Cardiac fibroblast (primary cell): ENCODE measurements at places on chromosomes 4 and X.
A peak's percentile ranks its signal among the peaks of the same experiment; 100 is the strongest.

DNA sequence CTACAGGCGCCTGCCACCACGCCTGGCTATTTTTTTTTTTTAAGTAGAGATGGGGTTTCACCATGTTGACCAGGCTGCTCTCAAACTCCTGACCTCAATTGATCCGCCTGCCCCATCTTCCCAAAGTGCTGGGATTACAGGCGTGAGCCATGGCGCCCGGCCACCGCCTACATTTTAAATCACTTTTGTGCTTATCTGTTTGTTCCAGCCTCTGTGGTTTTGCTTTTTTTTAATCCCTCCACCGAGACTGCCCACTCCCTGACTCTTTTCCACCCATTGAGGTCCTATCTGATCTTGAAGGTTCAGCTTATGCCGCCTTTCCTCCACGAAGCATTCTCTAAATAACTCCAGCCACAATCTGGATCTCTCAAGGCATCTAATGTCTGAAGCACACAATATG, 73.5 kb downstream of the CHRDL1 start:
- no peak for DNase-seq

- peak; percentile 84 for DNase-seq
Observed at GRCh38 chr4:77618383-77619241, 13.0 kb downstream of the CXCL13 start.

DNA sequence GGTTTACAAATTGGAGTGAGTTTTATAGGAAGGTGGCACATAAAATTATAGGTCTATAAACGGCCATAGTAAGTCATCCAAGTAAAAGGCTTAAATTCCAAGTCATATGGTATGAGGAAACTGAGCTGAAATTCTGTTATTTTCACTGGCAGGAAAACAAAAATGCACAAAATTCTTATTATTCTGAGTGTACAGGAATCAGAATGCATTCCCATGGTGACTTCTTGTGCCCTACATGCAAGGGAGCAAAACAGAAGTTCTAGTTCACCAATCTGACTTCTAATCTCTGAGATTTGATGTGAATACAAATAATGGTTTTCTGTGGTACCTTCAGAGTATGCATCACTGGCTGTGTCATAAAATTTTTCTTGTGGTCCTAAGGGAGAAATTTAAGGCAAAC, 102.9 kb downstream of the CLCN4 start:
- peak; percentile 61 for DNase-seq

- DNase-seq = peak; percentile 27
Observed at GRCh38 chr4:127509155-127509554, 123.6 kb upstream of the INTU start.

- DNase-seq = no peak
Observed at GRCh38 chr4:128371876-128372275, 84.3 kb upstream of the PGRMC2 start.

DNA sequence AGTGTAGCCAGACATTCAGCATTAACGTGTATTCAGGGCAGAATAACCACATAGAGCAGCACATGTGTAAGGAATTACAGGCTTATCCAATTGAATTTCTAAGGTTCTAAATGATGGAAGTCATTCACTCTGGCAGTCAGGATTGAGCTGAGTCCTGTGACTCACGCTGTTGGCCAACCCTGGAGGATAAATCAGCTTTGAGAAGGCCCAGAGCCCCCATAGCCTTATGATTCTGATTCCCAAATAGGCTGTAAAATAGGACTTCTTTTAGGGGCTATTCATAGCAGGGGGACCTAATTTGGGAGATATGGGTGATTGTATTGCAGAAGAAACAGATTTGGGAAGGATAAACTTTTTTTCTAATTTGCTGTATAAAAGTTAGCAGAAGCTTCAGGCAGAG, 8.1 kb upstream of the HPF1 start:
- DNase-seq = no peak

DNA sequence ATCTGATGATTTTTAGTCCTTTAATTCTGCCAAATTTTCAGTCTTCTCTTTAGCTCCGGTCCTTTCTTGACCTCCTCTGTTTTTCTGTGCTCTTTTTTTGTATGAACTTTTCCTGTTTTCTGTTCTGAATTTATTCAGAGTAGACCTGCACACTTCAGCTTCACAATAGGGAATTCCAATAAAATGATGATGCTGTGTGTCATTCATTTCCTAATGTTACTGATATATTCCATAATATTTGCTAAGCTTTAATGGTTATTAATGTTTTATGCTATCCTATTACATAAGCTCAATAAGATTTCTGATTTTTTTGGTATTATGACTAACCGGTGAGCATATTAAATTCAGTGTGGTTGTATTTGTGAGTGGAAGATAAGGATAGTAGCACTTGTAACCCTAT, 13.9 kb upstream of the MAD2L1 start:
- DNase-seq = no peak

DNA sequence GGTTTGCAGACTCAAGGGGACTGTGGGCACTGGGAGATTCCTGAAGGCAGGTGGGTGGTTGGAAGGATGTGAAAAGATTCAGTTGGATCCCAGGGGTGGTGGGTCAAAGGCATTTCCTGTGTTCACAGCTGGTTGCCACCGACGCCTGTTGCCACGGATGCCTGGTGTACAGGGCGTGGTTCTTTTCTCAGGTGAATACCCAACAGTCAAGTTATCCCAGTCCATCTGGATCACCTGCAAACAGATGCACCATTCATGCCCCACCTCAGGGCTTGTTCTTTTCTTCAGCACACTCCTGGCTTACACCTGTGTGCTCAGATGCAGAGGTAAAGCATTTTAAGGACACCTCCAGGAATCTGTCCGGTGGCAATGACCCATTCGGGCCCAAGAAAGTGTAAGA, 55.8 kb upstream of the SHOX start:
- DNase-seq = no peak

DNA sequence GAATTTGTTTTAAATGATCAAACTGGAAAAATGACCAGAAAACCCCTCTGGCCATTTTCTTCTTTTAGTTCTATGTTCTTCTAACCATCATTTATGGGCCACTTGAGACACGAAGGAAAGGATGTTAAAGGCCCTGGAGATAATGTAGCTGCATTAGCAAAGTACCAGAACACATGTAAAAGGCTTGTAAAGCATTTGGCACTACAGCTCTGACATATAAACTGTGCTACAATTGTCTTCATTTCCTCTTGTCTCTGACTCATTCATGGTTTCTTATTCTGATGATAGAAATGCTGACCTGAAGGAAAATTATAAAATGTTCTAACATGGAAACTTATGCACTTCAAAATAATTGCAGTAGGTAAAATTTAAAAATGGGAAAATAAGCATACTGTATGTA, 388.7 kb downstream of the FAT4 start:
- peak; percentile 64 for DNase-seq

DNA sequence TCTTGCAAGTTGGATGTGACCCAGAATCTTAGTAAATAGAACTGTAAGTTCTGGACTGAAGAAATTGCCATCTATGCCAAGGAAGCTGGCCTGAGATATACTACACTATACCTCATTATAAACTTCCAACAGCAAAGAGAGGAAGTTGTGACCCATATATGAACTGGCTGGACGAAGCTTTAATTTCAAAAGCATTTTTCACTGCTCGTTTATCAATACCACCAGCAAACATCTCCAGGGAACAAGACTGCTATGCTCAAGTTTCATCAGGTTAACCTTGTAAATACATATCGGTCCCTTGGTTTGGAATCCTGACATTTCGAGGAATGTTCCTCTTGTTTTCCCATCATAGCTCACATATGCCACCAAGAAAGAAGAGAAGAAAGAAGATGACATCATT, 334.5 kb upstream of the IGFBP7 start:
- no peak for DNase-seq

- no peak for DNase-seq
Observed at GRCh38 chr4:152044331-152045036, 283.7 kb upstream of the GATB start.

DNA sequence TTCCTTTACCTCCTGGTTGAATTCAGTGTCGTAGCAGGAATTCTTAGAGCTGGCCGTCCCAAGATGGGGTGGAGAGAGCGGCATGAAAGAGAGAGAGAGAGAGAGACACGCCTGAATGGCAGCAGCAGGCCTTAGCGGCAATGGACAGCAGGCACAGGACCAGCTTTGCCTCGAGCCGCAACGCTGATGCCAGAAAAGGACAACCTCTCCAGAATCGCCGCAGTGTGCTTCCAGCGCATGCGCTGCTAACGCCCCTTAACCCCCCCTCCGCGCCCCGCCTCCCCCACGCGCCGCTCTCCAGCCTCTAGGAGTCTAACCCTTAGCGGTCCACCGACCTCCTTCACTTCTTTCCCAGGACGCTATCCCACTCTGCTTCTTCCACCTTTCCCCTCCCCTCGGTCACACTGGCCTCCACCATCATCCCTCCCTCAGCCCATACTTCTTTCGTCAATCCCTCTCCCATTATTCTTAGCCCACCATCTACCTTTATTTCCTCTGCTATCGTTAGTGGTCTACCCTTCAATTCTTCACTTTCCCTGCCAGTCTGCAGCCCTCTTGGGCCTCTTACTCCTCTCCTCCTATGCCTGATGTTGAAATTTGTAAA, 10.5 kb upstream of the ZCCHC13 start:
- DNase-seq = peak; percentile 79

DNA sequence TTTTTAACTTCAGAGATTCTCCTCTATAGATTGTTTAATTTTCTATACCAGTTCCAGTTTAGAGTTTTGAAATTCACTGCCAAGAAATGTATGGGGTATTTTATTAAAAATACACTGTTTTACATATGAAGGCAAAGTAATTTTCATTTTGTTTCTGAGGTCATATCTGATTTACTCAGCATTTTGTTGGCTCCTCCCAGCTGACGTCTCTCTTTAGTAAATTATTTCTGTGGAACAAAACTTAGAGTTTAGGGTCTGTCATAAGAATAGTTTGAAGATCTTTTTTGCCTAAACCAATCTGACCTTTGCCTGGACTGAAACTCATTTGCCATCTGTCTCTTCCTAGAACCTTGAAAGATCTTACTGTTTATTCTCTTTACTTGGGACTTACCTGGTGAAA, 16.9 kb downstream of the FNIP2 start:
- DNase-seq = no peak

GRCh38 chrX:103107836-103108235, 14.9 kb upstream of the NXF3 start:
- DNase-seq = no peak

DNA sequence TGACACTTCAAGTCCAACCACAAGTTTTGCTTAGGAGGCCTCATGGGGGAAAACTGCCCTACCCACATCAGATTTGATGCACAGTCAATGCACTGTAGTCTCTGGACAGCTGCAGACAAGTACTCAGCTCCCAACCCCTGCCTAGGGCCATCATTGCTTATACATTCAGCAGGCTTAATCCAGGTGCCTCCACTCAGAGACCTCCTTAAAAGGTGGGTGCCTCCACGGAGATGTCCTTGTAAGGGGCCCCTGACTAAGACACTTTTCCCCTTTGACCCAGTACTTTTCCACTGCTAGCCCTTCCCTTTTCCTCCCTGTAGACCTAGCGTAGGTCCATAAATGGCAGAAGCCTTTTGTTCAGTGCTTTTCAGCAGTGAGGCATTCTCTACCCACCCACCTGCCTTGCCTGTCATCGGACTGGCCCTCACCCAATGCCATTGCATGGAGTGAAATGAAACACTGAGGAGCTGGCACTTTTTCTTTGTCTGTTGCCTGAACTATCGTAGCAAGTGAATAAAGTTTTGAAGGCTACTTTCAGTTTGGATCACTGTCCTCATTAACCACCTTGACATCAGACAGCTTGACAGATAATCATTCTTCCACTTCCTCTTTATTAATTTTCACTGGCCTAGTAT, 23.8 kb upstream of the PLK4 start:
- peak; percentile 93 for DNase-seq

DNA sequence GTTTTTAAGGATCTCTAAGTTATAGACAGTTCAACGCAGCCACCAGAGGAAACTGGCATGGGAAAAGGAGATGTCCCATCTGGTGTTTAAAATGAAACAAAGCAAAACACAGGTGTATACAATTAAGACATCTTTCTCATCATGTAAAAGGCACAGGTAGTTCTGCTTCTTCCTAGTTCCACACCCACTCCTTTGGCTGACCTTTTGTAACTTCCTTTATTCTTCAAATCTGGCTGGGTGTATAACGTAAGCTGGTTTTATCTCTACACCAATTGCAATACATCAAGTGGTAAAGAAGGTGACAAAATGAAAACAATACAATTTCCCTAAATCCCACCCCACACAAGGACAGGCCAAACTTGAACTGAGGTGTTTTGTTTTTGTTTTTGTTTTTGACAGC, 27.3 kb upstream of the FBXW7 start:
- DNase-seq = no peak
